Psoas muscle (tissue), 8 donors: ENCODE measurements at places on chromosomes 2 and 18. TPM values are rescaled to one million over a fixed set of nuclear protein-coding genes. Genes with fewer than 3 reads are reported as not detected.

GRCh38 chr2:215937190-215937589 lies 76.2 kb downstream of the MREG start:
- DNase-seq = no peak

DNA sequence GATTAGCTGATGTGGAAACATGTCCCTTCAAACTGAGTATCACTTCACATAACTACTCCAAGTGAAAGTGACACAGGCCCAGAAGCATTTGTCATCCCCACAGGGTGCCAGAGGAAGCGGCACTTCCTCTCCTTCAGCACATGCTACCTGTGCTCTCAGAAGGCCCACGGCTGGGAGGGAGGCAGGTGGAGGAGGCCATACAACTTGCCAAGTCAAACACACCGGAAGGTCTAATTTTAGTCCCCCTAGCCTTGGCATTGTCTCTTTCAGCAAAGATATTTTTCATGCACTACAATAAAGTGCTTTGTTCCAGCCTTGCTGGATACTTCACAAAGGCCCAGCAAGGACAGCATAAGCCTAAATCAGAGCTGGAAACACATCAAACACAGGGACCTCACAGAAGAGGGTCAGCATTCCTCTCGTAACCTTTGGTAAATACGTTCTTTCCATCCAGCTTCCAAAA lies 38.0 kb downstream of the VSNL1 start:
- DNase-seq = no peak

DNA sequence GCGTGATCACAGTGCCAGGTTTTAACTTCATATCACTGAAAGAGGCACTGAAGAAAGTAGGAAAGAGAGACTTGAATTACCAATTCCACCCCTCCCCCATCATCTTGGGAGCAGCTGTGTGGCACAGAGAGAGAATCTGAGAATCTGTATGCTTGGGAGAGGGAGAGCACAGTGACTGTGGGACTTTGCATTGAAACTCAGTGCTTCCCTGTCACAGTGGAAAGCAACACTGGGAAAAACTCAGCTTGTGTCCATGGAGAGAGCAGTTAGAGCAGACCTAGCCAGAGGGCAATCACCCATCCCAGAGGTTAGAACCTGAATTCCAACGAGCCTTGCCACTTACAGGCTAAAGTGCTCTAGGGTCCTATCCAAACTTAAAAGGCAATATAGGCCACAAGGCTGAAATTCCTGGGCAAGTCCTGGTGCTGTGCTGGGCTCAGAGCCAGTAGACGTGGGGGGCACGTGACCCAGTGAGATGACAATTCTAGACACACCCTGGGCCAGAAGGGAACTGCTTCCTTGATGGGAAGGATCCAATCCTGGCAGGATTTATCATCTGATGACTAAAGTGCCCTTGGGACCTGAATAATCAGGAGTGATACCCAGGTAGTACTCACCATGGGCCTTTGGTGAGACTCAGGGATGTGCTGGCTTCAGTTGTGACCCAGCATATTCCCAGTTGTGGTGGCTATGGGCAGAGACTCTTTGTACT lies 15.5 kb upstream of the ABCB11 start:
- no peak for DNase-seq

- no peak for DNase-seq
Measured at GRCh38 chr2:202749477-202749876, 114.7 kb downstream of the FAM117B start.

- no peak for DNase-seq
Measured at GRCh38 chr2:1482253-1482675, 69.0 kb downstream of the TPO start.

GTF2A1L gene
- total RNA-seq = not detected

KATNAL2 gene
- 0.30 TPM for total RNA-seq

CLEC4F gene
- total RNA-seq = 0.64 TPM

KCNF1 gene
- not detected for total RNA-seq

MYCN gene
- 0.25 TPM for total RNA-seq

AOX1 gene
- total RNA-seq = 4.2 TPM

COLEC11 gene
- not detected for total RNA-seq
